ENCODE measurements at places on chromosomes 3 and 15.

DNA sequence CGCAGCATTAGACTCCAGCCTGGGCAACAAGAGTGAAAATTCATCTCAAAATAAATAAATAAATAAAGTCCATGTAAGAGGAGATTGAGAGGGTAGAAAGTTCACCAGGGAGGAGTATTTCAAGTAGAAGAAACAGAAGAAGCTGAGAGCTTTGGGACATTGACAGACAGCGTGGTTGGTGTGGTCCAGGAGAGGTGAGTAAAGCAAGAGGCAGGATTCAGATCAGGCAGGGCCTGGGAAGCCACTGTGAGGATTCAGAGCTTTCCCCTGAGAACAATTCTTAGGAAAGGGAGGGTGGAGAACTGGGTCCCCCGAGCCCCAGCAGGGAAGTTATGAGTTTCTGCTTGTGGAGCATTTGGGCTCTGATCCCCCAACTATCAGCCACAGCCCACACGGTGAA, 54.2 kb upstream of the AMOTL2 start:
- no peak for DNase-seq

- DNase-seq: no peak
Observed at GRCh38 chr3:184800349-184800930, 11.5 kb upstream of the VPS8 start.

GRCh38 chr3:30775040-30775439, 119.4 kb downstream of the GADL1 start:
- DNase-seq: no peak

DNA sequence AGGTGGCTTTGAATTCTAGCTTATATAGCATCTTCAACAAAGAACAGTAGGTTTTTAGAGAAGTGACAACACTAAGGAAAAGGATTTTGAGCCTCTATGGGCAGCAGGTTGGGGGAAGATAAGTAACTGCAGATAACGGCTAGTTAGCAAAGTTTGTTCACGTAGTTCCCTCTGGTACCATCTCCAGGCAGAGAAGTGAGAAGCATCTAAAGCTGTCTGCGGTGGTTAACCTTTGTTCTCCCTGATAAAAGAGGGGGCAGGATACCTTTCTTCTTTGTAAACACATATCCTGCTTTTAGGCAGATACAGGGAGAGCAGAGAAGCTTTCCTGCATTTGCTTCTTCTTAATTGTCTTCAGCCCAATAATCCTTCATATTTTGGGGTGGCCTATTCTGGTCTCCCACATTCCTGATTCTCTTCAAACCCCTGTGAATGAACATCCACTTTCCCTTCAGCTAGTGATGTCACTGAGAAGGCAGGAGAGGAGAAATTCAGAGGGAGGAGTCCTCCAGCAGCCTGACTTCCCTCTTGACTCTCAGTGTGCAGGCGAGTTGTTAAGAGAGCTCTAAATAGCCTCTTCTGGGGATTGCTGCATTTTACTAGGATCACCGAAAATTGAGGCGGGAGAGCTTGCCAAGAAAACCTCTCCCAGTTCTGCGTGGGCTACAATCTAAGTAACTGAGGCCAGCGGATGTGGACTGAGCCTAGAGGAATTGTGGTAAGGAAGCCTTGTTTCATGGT, 393.7 kb upstream of the C2CD4B start:
- DNase-seq: no peak

GRCh38 chr3:150472421-150472820, 64.3 kb downstream of the TSC22D2 start:
- no peak for DNase-seq

DNA sequence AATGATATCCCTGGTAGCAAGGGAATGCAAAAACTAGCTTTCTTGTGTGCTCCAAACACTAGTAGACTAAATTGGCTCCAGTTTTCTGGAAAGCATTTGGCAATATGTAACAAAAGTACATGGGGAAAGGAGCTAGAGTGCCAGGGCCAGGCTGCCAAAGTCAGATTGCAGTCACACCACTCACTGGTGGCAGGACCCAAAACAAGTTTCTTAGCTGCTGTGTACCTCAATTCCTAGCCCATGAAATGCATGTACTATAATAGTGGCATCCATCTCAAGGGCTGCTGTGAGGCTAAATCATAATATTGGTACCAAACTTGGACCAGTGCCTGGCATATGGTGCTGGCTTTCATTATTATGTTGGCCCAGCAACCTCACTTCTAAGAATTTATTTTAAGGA, 49.3 kb downstream of the CLDN18 start:
- no peak for DNase-seq

DNA sequence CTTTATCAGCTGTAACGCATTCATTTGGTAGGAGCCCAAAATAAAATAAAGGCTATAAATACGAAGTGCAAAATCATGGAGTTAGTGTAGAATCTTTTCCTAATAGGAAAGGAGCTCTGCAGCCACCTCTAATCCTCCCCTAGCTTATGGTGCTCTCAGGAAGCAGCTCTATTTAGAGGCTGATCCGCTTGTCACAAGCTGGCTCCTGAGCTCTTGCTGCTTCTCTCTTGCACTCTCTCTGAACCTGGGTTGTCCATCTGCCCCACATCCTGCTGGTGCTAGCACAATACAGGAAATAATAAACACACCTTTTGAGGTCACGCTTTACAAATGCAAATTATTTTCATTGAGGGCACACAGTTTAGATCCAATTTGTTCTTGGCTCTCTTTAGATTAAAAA, 37.3 kb upstream of the BFSP2 start:
- no peak for DNase-seq

GRCh38 chr3:143654906-143655305, 193.4 kb downstream of the SLC9A9 start:
- DNase-seq: no peak

DNA sequence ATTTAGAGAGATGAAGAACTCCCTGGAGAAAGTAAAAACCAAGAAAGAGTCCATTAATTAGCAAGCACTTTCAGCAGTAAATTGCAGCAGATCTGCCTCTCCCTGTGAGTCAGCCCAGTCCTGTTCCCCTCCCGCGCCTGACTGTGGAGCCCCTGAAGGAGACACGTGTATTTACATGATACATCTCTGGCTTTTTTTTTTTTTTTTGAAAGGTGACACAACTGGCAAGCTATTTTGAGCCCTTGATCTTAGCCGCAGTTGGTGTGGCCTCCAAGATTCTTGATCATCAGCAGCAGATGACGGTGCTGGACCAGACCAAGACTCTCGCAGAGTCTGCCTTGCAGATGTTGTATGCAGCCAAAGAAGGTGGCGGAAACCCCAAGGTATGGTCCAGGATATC, 271.8 kb upstream of the TPM1 start:
- no peak for DNase-seq

DNA sequence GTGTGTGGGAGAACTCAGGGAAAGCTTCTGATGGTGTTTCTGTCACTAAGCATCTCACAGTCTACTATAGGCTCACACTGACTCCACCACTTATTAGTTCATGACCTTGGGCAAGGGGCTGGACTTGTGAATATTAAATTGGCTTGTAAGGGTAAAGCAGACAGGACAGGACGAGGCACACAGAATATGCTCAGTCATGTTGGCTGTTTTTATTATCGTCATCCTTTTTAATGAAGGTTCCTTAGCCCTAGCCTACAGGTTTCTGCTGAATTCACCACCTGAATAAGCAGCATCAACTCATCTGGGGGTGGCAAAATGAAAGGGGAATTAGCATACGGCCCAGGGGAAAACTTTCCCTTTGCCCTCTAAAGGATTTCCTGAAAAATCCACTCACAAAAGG, 39.6 kb upstream of the LIPC start:
- DNase-seq: no peak
